ENCODE measurements at places on chromosomes 13 and 19.

- no peak for DNase-seq
These were observed 41.2 kb upstream of the KCTD4 start for GRCh38 chr13:45242070-45242469.

GRCh38 chr19:10501971-10502523, 1.1 kb downstream of the KEAP1 start:
- no peak for DNase-seq

DNA sequence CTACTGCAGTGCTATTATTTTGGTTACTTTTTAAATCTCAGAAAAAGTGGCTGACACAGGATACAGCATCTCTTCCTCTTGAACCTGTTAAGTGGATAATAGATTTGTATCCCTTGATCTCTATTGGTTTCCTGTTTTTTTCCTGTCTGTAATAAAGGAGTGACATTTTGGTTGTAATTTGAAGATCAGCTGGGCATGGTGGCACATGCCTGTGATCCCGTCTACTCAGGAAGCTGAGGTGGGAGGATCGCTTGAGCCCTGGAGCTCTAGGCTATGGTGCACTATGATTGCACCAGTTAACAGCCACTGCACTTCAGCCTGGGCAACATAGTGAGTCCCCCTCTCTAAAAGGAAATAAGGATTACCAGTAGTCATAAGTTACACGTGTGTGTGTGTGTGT, 46.8 kb downstream of the METTL21C start:
- no peak for DNase-seq

- DNase-seq, result no peak
These were observed 157.8 kb downstream of the NALCN start for GRCh38 chr13:101258509-101258908.

- DNase-seq, result no peak
These were observed 144.2 kb upstream of the ZNF91 start for GRCh38 chr19:23539499-23539898.

- no peak for DNase-seq
These were observed 421.1 kb downstream of the FGF9 start for GRCh38 chr13:22091971-22092300.

GRCh38 chr13:52994051-52994450, 34.6 kb upstream of the OLFM4 start:
- DNase-seq, result no peak

DNA sequence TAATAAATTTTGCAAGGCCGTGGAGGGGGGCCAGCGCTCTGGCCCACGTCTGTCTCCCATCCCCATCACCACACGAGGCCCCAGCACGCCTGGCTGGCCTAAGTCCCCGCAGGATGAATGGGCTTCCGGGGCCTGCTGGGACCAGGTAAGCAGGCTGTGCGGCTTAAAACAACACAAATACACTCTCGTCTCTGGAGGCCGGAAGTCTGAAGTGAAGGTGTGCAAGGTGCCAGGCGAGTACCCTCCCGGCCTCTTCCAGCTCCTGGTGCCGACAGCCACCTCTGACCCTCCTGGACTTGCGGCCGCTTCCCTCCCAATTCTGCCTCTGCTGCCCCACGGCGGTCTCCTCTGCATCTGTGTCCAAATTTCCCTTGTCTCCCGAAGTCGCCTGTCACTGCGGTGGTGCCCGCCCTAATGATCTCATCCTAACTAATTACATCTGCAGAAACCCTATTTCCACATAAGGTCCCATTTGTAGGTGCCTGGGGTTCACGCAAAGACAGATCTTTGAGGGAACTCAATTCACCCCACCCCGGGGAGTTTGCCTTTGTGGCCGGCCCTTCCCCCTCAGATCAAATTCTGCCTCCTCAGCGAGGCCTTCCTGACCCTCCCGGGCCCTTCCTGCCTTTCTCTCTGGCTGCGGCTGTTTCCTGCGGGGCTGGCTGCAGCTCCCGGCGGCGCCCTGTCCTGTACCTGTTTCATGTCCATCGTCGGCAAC, 8.1 kb upstream of the PTBP1 start:
- no peak for DNase-seq

DNA sequence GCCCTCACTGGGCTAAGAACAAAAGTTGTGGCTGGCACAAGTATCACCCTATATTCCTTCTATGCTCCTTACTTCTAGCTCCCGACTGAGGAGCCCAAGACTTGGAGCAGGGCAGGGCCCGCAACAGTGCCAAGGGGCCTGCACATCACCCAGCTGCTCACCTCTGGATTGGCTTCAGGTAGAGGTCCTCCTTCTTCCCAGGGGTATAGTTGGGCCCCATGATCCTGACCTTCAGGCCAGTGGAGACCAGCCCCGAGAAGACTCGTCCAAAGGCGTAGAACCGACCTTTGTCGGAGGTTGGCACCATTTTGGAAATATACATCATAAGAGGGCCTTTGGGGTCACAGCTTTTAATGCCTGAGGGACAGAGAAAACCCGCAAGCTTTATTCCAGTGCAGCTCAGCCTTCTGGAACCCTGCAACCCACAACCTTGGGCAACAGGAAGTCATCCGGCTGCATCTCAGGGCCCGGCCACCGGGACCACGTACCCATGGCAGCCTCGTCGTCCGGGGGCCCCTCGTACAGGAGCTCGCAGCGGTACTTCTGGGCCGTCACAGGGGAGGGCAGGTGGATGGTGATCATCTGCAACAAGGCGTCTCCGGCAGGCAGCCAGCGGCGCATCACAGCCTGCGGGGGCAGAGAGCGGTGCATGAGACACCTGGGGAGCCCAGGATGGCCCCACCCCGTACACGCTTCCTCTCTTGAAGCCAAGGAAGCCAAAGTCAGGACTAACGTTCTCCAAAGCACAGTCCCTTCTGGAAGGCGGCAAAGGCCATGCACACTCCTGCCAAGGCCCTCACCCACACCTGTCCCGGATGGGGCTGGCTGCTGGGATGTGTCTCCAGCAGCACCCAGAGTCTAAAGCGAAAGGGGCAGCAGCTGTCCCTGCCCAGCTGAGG, 4.7 kb downstream of the EEF2 start:
- no peak for DNase-seq

- DNase-seq, result no peak
These were observed 25.6 kb downstream of the UBXN6 start for GRCh38 chr19:4431808-4432674.

- DNase-seq, result no peak
These were observed 32.5 kb downstream of the MARK4 start for GRCh38 chr19:45283443-45284033.

DNA sequence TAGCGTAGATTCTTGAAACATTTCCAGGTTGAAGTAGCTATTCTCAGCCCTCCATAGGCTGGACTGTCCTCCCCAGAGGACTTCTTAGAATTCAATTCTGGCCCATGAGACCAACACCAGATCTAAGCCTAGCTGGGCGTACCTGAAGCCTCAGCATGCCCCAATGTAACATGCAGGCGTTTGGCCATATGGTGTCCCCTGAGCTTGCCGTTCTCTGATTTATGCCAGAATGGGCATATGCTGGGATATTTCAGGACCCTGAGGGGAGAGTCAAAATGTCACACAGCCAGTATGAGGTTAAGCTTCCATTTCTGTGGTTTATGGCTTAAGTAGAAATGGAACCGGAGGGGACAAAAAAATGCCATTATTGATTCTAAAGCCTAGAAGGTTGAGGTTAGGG, 317.7 kb upstream of the OBI1 start:
- DNase-seq, result no peak

DNA sequence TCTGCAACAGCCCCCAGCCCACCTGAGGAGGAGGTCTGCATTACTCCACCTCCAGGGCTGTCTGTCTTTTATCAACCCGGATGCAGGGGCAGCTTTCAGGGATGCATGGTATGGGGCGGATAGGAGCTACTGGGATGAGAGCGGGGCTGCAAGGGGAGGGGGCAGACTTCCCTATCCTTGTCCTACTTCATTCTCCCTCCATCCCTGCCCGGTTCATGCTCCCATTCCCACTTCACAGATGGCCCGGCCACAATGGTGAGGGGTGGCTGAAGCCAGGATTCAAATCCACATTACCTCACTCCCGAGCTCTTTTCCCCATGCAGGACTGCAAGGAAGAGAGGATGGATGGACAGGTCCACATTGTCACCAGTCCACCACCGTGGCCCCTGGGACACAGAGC, 40.5 kb upstream of the VSTM2B start:
- peak; percentile 70 for DNase-seq

- DNase-seq, result peak; percentile 55
These were observed 36.6 kb downstream of the FOXO1 start for GRCh38 chr13:40629678-40630384.

GRCh38 chr13:36414461-36414860, 17.8 kb upstream of the CCNA1 start:
- DNase-seq, result no peak

DNA sequence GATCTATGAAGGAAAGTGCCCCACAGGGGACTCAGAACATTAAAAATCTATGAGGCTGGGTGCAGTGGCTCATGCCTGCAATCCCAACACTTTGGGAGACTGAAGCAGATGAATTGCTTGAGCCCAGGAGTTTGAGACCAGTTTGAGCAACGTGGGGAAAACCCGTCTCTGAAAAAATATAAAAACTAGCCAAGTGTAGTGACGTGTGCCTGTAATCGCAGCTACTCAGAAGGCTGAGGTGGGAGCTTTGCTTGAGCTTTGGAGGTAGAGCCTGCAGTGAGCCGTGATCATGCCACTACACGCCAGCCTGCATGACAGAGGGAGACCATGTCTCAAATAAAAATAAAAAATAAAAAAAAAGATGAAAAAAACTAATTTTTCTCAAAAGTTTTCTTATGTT, 1070.6 kb downstream of the PCDH9 start:
- no peak for DNase-seq

GRCh38 chr19:51754109-51754508, 2.4 kb upstream of the FPR1 start:
- no peak for DNase-seq

- DNase-seq, result no peak
These were observed 20.3 kb downstream of the B3GLCT start for GRCh38 chr13:31219909-31220598.

DNA sequence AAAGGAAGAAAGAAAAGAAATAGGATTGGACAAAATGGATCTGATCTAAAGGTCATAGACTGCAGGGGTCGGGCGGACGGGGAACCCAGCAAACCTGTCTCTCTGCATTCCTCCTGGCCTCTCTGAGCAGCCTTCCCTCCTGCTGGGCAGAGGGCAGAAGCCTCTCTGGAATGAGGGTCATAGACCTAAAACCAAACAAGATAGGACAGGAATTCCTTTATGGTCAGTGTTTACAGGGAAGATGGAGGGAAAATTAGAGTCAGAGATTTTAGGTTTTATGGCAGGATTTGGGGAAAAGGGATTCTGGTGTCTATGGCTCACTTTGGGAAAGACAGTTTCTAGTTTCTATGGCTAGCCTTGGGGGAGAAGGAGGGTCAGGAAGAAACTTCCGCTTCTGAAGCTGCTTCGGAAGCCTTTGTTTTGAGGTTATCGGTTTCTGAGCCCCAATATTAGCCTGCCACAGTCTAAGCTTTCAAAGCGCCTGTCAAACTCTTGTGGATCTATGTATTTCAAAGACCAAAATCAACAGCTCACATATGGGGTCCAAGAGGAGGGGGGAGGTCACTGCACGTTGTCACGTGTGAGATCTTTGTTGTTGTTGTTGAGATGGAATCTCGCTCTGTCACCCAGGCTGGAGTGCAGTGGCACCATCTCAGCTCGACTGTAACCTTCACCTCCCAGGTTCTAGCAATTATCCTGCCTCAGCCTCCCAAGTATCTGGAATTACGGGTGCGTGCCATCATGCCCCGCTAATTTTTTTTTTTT, 18.9 kb upstream of the DPRX start:
- DNase-seq, result no peak

DNA sequence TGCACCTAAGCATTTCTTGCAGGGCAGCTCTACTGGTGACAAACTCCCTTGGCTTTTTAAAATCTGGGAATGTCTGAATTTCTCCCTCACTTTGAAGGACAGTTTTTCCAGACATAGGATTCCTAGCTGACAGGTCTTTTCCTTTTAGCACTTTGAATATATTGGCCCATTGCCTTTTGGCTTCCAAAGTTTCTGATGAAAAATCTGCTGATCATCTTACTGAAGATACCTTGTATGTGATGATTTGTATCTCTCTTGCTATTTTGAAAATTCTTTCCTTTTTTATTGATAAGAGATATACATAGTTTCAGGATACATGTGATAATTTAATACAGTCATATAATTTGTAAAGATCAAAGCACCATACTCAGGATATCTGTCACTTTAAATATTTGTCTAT, 211.1 kb downstream of the ZIC5 start:
- no peak for DNase-seq

DNA sequence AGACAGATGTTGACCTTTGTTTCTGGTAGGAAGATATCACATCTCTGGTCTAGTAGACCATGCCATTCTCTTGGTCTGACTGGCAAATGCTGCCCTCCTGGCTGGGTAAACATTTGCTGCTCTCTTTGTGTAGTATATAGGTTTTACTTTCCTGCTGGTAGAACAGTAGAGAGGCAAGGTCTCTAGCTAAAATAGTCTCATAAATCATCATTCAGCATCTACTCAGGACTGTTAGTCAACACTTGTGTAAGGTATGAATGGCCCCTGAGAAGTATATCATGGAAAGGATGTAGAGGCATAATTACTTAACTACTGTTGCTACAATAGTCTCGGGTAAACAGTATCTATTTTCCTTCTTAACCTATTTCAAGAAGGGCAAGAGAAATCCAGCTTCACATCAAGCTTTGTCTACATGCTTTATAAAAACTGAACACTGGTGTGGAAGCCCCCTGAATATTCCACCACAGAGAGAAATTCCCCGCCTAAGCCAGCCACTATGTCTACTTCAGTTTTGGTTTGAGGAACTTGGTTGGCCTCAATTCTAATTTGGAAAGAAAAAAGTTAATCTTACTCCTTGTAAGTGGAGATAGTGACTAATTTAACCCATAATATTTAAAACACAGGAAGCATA, 18.4 kb upstream of the MYCBP2 start:
- DNase-seq, result no peak

DNA sequence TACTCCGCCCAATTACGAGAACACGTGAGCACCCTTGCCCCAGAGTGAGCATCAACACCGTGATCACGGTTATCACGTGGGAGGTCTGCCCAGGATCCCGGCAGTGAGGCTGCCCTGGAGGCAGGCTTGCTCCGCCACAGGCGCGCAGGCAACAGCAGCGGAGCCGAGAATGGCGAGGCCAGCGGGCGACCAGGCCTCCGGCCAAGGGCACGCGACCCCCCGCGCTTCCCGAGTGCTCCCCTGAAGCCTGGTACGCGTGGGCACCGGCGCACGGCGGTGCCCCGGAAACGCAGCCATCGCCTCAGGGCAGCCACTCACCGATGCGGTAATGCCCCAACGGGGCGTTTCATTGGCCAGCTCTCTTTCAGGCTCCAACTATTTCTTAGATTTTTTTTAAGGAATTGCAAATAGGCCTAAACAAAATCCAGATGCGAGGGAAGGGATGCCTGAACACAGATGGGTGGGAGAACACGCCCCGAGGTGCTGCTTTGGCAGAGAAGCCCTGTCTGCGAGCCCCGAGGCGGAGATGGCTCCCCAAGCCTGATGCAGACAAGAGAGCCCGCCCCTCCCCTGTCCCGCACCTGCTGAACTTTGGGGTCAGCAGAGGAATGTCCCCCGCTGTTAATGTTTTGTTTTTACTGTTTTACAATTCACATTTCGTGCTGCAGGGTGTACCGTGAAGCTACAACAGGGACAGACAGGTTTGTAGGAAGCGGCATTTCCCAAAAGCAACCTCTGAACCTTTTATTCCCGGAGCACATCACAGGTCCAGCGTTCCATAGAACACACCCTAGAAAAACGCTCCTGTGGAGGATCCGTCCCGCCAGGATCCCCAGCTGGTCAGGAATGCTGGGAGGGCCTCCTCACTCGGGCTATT, 132.7 kb downstream of the ZDHHC20 start:
- DNase-seq, result no peak

Measured in esophagus muscularis mucosa (tissue), 4 donors.